ENCODE measurements at places on chromosomes 7 and 10. TPM values are rescaled to one million over a fixed set of nuclear protein-coding genes. Genes with fewer than 3 reads are reported as not detected.

TUBAL3 gene
- total RNA-seq: 0.19 TPM

DNA sequence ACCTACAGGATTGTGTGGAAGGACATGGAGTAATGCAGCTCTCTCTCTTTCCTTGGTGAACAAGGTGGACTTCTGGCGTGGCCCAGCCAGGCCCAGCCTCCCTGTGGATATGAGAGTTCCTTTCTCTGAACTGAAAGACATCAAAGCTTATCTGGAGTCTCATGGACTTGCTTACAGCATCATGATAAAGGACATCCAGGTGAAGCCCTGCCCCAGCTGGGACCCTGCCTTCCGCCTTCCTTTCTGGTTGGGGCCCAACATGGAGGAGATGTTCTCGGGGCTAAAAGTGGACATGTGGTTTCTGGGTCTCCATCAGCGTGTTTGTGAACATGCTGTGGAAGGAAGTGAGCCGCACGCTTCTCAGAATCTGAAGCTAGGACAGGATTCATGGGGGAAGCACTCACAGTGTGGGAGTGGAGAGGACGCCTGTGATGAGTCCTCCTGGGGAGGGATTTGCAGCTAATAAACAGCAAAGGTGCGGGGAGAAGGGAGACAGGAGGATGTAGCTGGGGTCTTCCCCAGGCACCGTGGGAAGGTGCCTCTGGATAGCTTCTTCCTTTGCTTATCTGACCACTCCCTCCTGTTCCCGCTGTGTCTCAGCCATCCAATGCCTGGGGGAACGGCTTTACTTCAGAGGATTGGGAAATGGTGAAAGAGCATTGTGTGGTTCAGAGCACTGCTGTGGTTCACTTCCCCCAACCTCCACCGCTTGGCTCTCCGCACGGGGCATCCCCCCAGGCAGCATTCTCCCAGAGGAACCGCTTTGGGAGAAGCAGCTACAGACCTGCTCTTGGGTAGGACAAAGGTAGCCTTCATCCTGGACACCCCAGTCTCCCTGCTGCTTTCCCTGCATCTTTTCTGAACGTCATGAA is 5.5 kb downstream of the CPA5 start:
- peaks cover 8% of the 10 kb centered on the region for H3K27me3 ChIP-seq
- H3K4me1 ChIP-seq: no peaks in the 10 kb centered on the region
- H3K27ac ChIP-seq: no peak overlapping the region
- no peaks in the 10 kb centered on the region for H3K36me3 ChIP-seq
- H3K4me3 ChIP-seq: no peak overlapping the region
- DNase-seq: no peak

- no peaks in the 10 kb centered on the region for H3K36me3 ChIP-seq
- no peak overlapping the region for H3K4me3 ChIP-seq
- no peak overlapping the region for H3K27ac ChIP-seq
- no peak for DNase-seq
- no peaks in the 10 kb centered on the region for H3K4me1 ChIP-seq
- peaks cover 12% of the 10 kb centered on the region for H3K27me3 ChIP-seq
Observed at GRCh38 chr10:117425974-117426566, 50.8 kb upstream of the PDZD8 start.

DNA sequence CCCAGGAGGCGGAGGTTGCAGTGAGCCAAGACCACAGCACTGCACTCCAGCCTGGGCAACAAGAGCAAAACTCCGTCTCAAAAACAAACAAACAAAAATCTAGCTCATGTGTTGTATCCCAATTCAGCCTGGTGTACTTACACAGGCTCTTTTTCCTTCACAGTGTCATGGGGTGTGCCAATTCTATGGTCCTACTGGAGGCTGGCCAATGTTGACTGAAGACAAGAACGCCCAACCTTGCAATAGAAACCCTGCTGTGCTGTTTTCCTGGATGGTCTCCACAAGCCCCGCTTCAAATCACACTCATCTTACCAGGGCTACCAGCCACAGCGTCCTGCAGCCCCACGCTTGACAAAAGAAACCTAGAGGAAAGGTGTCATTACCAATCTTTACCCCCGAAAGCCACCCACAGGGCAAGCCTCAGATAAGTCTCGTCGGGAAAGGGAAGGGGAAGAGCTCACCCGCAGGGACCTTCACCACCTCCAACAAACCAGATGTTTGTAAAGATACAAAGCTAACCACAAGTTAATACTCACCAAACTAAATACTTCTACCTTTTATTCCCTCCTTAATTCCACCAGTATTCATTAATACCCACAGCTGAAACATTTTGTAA is 64.8 kb downstream of the TNS3 start:
- no peak for DNase-seq
- H3K27ac ChIP-seq: no peak overlapping the region
- no peaks in the 10 kb centered on the region for H3K36me3 ChIP-seq
- no peaks in the 10 kb centered on the region for H3K4me1 ChIP-seq
- no peak overlapping the region for H3K4me3 ChIP-seq
- peaks cover 7% of the 10 kb centered on the region for H3K27me3 ChIP-seq

- DNase-seq: no peak
- H3K36me3 ChIP-seq: no peaks in the 10 kb centered on the region
- H3K27ac ChIP-seq: no peak overlapping the region
- no peak overlapping the region for H3K4me3 ChIP-seq
Observed at GRCh38 chr7:138089080-138089901, 13.0 kb downstream of the AKR1D1 start.

GNGT1 gene
- not detected for total RNA-seq

Data from natural killer cell treated with Interleukin-12 subunit alpha and Interleukin-12 subunit beta and Interleukin-15 and Interleukin-18, amount 100 ng/mL, for 72 hours (primary cell).